Activated CD4-positive, alpha-beta T cell treated with anti-CD3 and anti-CD28 coated beads, Interleukin-2, amount 10 ng/mL, durations not matched to agents 24 days and 14 days (primary cell): ENCODE measurements at places on chromosomes 16 and 17. TPM values are rescaled to one million over a fixed set of nuclear protein-coding genes. Genes with fewer than 3 reads are reported as not detected.

Gene EVI2A
- total RNA-seq: 30.4 and 31.5 TPM in 2 replicates

Gene PRCD
- total RNA-seq: not detected in 2 replicates

- no peak overlapping the region for H3K27ac ChIP-seq
- H3K4me3 ChIP-seq: no peak overlapping the region
- no peaks in the 10 kb centered on the region for H3K36me3 ChIP-seq
Measured at GRCh38 chr16:89607937-89608740, 5.3 kb upstream of the DPEP1 start.

- no peaks in the 10 kb centered on the region for H3K27me3 ChIP-seq
- H3K4me3 ChIP-seq: no peak overlapping the region
- no peak overlapping the region for H3K27ac ChIP-seq
- H3K36me3 ChIP-seq: no peaks in the 10 kb centered on the region
- no peak for DNase-seq
- no peaks in the 10 kb centered on the region for H3K4me1 ChIP-seq
Measured at GRCh38 chr17:70011750-70012149, 63.3 kb upstream of the KCNJ16 start.

DNA sequence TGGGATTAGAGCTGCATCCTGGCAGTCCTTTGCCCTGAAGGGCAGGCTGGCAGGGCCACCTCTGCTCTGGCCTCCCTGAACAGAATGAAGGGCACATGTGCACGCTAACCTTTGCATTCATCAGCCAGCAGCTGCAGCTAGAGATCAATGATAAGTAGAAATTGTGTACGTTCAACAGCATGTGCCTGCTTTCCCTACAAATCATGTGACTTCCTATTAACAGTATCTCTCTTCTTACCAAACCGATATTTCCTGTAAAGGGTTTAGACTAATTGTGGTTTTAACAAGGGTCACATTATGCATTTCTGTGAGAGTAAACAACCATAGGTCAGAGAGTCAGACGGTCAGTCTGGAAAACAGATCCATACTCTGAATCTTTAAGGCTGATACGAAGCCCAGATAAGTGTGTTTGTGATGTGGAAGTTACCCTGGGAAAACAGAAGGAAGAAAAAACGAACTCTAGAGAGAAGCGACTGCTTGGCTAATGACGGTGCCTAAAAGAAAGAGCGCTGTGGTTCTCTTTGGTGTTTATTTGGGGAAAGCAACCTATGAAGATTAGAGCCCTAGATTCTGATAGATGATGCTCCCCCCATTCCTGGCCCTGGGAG, 219.4 kb downstream of the MAF start:
- no peaks in the 10 kb centered on the region for H3K36me3 ChIP-seq
- peaks cover 3% of the 10 kb centered on the region for H3K27me3 ChIP-seq
- H3K4me1 ChIP-seq: peaks cover 17% of the 10 kb centered on the region
- no peak overlapping the region for H3K27ac ChIP-seq
- H3K4me3 ChIP-seq: no peak overlapping the region

GRCh38 chr17:82283208-82283749, 9.8 kb upstream of the CSNK1D start:
- H3K4me3 ChIP-seq: no peak overlapping the region
- DNase-seq: peak; percentile 63
- H3K36me3 ChIP-seq: no peaks in the 10 kb centered on the region

- H3K27me3 ChIP-seq: no peaks in the 10 kb centered on the region
- no peak overlapping the region for H3K4me3 ChIP-seq
- no peaks in the 10 kb centered on the region for H3K4me1 ChIP-seq
Measured at GRCh38 chr17:83175119-83175821, 95.9 kb downstream of the METRNL start.

- H3K4me1 ChIP-seq: peaks cover 25% of the 10 kb centered on the region
- peak; percentile 50 for DNase-seq
- peaks cover 45% of the 10 kb centered on the region for H3K36me3 ChIP-seq
- no peak overlapping the region for H3K27ac ChIP-seq
- H3K27me3 ChIP-seq: peaks cover 17% of the 10 kb centered on the region
Measured at GRCh38 chr16:79593074-79593531, 7.4 kb downstream of the MAF start.

DNA sequence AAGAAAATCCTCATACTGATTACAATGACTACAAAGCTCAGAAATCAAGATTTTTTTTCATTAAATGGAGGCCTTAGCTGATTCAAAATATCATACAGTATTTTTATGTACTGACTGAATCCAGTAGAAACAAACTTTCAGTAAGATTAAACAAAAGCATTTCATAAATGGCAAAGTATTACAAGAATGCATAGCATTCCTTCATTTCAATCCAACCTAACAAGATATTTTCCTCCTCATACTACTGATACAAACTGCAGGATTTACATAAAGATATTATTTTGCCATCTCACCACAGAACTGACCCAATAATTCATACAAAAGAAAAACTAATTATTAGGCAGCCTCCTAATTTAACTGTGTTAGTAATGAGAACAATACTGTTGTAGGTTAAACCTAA, 6.2 kb upstream of the KANSL1 start:
- no peaks in the 10 kb centered on the region for H3K27me3 ChIP-seq
- H3K4me1 ChIP-seq: peaks cover 47% of the 10 kb centered on the region
- H3K4me3 ChIP-seq: no peak overlapping the region

- no peak overlapping the region for H3K27ac ChIP-seq
- H3K36me3 ChIP-seq: no peaks in the 10 kb centered on the region
- DNase-seq: no peak
- H3K4me3 ChIP-seq: no peak overlapping the region
Measured at GRCh38 chr16:26651464-26651863, 415.3 kb upstream of the C16orf82 start.

GRCh38 chr16:56589141-56590039, at the start of gene MT3:
MT3 (plus strand) TSS chr16:56589528; CDS start chr16:56589591, 63 bp downstream.
- H3K27ac ChIP-seq: peak within 1 kb of the TSS; percentile 62
- peaks cover 15% of the 10 kb centered on the region for H3K4me1 ChIP-seq
- peak; percentile 82 for DNase-seq
- H3K36me3 ChIP-seq: no peaks in the 10 kb centered on the region
